IPS DF 19.7 (cell line): ENCODE measurements at places on chromosomes 11 and 22.

DNA sequence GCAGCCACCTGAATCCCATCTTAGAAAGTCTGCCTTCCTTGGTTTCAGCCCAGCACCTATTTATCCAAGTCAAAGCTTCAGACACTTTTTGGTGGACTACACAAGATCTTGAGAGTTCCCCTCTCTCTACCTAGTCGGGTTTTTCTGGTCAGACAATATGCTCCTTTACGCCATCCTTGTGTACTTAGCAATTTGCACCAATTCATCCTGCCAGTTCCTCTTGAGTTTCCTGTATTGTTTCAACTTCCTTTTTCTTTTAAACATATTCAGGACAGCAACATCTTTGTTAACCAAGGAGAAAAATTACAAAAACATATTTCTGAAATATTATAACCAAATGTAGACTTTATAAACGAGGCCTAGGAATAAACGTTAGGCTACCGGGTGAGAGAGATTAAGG lies 368.2 kb upstream of the CADM1 start:
- no peak for DNase-seq

DNA sequence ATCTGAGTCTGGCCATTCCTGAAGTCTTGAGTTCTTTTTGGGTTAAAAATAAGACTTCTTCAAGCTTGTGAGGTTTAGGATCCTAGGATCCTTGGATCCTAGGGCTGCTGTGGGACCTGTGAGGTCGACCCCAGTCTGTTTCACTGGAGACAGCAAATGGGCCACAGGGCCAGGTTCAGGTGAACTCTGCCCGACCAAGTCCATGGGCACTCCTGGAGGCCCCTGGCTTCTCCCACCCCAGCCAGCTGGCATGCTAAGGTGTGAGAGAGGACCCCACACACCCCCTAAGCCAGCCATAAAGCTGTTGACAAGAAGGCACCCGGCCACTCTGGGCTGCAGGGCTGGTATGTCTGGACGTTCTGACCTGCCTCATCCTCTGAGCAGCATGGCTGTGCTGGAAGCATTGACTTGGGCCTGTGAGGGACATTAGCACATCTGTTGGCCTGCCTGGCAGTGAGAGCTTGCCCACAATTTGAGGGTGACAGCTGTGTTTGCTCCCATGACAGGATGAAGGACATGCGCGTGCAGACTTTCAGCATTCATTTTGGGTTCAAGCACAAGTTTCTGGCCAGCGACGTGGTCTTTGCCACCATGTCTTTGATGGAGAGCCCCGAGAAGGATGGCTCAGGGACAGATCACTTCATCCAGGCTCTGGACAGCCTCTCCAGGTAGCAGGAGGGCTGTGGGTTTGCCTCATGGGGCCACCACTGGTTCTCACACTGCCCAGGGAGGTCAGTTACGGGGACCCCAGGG lies 16.0 kb downstream of the CLDN5 start:
- no peak for DNase-seq

DNA sequence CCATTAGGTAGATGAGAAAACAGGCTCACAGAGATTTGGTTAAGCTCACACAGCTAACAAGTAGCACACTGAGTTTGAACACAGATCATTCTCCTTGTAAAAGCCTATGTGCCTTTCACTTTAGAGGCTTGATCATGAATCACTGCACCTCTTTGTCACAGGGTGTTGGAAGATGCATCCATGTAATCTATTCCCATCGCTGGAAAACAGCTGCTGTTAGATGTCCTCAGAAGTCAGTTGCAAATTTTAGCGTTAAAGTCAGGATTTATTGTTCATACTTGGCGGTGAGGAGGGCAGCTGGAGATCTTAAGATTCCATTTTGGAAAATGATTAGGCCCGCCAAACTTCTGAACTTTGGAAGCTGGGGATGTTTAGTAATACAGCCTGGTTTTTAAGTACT lies 2.6 kb downstream of the CNTF start:
- no peak for DNase-seq

GRCh38 chr11:44247508-44247907 lies 62.4 kb downstream of the ALX4 start:
- DNase-seq, result no peak
